ENCODE measurements at places on chromosomes 16 and 17. TPM values are rescaled to one million over a fixed set of nuclear protein-coding genes. Genes with fewer than 3 reads are reported as not detected.

The ABCC1 gene
- 223 TPM for total RNA-seq

The EVPLL gene
- not detected for total RNA-seq

The AANAT gene
- total RNA-seq: not detected

The ARL5C gene
- not detected for total RNA-seq

The NRN1L gene
- not detected for total RNA-seq

The KCNH4 gene
- total RNA-seq: not detected

The ACSM2A gene
- not detected for total RNA-seq

The ERBB2 gene
- 78.5 TPM for total RNA-seq

The PPM1E gene
- 0.07 TPM for total RNA-seq

The HIGD1B gene
- total RNA-seq: not detected

The BICDL2 gene
- total RNA-seq: 0.40 TPM

The MYO1D gene
- total RNA-seq: 41.5 TPM

Data from smooth muscle cell of the pulmonary artery (primary cell).